Fibroblast of pulmonary artery (primary cell): ENCODE measurements at places on chromosomes 2 and 18.
A peak's percentile ranks its signal among the peaks of the same experiment; 100 is the strongest.

DNA sequence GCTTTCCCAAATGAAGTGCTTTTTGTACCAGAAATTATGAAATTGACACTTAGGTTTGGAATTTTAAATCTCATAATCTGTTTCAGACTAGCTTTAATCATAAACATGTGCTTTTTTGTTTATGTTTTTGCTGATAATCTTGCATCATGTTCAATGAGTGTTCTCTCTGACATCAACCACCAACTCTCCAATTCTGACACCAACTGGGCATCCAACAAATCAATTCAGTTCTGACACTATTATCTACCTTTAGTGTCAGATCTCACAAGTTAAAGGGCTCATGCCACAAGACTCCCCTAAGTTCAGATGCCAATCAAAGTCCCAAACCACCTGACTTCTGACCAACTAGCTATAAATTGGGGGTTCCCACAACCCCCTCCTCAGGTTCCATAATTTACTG lies 19.6 kb downstream of the PELI1 start:
- DNase-seq = no peak

- DNase-seq = no peak
Observed at GRCh38 chr2:1162768-1163584, 212.3 kb downstream of the SNTG2 start.

- DNase-seq = no peak
Observed at GRCh38 chr2:28048341-28048740, 157.8 kb downstream of the BABAM2 start.

GRCh38 chr2:120312860-120313694 lies 32.9 kb upstream of the INHBB start:
- DNase-seq = peak; percentile 85

DNA sequence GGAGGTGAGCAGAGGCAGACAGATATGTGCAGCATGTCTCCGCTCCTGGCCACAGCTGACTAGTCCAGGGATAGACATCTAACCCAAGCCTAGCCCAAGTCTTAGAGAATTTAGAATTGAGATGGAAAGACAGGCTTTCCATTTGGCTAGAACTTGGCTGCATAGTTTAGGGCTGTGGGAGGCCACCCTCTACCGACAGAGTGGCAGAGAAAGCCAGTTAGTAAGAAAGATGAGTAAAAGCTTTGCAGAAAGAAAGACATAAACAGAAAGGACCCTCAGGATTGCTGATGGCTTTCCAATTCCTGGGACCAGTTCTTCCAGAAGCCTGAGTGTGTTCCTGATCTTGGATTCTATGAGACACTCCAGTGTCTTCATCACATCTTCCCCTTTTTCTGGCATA lies 62.1 kb downstream of the DYM start:
- DNase-seq = peak; percentile 3

GRCh38 chr2:167331636-167332232 lies 443.5 kb downstream of the XIRP2 start:
- no peak for DNase-seq

DNA sequence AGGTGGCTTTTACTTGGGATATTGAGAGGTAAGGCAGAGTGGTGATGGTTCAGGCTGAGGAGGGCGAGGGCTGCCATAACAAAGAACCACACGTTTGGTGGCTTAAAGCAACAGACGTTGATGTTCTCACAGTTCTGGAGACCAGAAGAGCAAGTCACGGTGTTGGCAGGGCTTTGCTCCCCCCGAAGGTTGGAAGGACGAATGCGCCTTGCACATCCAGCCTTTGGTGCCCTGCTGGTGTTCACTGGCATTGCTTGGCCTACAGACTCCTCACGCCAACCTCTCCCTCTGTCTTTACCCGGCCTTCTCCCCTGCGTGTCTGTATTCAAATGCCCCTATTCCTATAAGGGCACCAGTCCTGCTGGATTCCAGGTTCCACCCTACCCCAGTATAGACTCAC lies 125.4 kb downstream of the TPO start:
- DNase-seq = peak; percentile 13

DNA sequence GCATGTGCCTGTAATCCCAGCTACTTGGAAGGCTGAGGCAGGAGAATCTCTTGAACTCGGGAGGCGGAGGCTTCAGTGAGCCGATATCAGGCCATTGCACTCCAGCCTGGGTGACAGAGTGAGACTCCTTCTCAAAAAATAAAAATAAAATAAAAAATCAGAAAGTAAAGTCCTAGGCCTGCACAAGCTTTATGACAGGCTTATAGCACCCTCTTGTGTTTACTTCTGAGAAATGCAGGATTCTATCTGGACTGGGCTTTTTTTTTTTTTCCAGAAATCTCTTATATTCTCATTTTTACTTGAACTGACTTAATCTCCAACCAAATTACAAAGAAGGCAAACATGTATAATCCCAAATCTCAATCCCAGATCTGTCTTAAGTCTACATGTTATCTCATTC lies 26.1 kb upstream of the REG3G start:
- DNase-seq = peak; percentile 36

- DNase-seq = no peak
Observed at GRCh38 chr2:224671731-224672130, 44.4 kb downstream of the CCDC195 start.

GRCh38 chr2:230899287-230899686 lies 25.8 kb downstream of the GPR55 start:
- no peak for DNase-seq

DNA sequence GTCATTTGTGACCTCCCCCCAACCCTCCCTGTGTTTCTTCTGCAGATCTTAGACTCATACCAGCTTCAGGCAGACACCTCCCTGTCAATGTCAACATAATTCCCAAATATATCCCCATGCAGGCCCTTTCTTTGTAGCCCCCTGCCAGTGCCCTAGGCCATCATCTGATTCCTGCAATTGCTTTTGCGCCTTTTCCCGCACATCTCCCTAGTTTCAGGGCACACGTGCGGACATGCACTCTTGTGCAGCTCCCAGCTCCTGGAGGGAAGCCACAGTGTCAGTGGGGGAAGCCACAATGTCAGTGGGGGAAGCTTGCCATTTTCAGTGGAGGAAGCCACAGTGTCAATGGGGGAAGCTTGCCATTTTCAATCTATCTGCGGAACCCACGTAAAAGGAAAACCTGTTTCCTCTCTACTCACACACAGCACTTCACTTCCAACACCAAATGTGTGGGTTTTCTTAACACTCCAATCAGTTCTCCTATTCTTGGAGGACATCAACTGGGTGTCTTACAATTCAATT lies 256.4 kb downstream of the ACKR3 start:
- no peak for DNase-seq

DNA sequence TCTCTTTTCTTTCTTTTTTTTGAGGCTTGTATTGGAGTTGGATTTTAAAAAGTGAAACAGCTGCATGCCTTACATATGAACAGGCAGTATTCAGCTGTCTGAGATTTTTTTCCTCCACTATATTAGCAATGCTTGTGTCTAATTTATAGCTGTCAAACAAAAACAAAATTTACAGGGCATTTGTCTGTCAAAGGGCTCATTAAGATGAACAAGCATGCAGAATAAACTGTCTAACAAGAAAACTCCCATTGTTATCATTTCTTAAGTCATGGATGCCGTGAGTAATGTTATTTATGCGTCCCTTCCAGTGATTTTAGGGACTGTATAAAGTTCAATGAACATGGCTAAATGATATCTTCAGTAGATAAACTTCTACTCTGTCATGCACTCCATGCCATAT lies 674.7 kb downstream of the PLCL1 start:
- no peak for DNase-seq

DNA sequence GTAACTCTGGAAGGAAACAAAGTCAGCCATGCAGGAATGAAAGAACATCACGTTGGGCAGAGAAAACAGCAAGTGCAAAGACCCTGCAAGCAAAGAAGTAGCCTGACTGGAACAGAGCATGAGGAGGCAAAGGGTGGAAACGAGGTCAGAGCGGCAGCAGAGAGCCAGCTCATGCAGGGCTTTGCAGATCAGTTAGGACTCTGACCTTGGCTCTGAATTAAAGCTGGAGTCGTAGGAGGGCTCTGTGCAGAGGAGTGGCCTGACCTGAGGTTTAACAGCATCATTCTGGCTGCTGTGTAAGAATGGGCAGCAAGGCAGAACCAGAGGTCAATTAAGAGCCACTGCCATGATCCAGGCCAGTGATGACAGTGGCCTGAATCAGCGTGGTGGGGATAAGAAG lies 220.7 kb downstream of the PRKCE start:
- DNase-seq = no peak

GRCh38 chr18:48541026-48541746 lies 2.4 kb downstream of the CTIF start:
- DNase-seq = peak; percentile 76

- peak; percentile 43 for DNase-seq
Observed at GRCh38 chr2:231673348-231673770, 35.0 kb upstream of the PTMA start.

- peak; percentile 0 for DNase-seq
Observed at GRCh38 chr2:194495046-194495445, 1162.0 kb upstream of the SLC39A10 start.

DNA sequence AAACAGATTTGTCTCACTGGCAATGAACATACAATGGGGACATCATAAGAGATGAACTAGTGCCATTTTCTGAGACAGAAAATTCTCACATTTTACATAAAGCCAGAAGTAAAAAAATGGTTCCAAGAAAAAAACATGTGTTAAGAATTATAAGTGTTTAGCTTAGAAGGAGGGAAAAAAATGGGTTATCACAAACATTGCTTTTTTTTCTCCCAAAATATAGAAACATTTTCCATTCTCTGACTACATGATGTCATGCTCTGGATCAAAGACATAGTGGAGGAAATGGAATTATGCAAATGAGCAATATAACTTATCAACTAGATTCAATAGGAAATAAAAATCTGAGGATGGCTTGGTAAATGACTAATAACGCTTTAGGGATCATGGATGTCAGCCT lies 49.8 kb downstream of the SPATS2L start:
- no peak for DNase-seq

- DNase-seq = no peak
Observed at GRCh38 chr2:11131166-11131920, 23.9 kb upstream of the SLC66A3 start.

DNA sequence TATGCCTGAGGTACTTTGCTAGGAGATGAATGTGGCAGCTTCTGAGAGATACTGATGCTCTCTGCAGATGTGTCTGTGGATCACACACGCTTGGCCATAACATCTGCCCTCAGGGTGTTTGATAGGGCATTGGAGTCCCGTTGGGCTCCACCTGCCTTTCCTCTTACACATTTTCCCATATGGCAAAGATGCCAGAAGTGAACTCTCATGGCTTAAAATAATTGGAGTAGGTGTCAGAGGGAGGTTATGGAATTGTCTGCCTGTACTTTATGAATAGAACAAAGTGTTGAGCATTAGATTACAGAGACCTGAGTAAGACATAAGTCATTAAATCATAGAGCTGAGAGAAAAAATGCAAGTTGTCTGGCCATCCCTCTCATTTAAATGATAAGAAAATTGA lies 75.3 kb upstream of the PNPT1 start:
- DNase-seq = no peak

- no peak for DNase-seq
Observed at GRCh38 chr2:201980389-201980821, 53.2 kb upstream of the FZD7 start.

- DNase-seq = no peak
Observed at GRCh38 chr2:49186050-49186648, 31.8 kb upstream of the FSHR start.
